ENCODE measurements at places on chromosomes 16 and 17.

GRCh38 chr16:66159987-66160386, 206.5 kb upstream of the CDH5 start:
- DNase-seq: no peak

- DNase-seq: no peak
These were observed 16.8 kb downstream of the ST6GALNAC2 start for GRCh38 chr17:76568811-76569221.

DNA sequence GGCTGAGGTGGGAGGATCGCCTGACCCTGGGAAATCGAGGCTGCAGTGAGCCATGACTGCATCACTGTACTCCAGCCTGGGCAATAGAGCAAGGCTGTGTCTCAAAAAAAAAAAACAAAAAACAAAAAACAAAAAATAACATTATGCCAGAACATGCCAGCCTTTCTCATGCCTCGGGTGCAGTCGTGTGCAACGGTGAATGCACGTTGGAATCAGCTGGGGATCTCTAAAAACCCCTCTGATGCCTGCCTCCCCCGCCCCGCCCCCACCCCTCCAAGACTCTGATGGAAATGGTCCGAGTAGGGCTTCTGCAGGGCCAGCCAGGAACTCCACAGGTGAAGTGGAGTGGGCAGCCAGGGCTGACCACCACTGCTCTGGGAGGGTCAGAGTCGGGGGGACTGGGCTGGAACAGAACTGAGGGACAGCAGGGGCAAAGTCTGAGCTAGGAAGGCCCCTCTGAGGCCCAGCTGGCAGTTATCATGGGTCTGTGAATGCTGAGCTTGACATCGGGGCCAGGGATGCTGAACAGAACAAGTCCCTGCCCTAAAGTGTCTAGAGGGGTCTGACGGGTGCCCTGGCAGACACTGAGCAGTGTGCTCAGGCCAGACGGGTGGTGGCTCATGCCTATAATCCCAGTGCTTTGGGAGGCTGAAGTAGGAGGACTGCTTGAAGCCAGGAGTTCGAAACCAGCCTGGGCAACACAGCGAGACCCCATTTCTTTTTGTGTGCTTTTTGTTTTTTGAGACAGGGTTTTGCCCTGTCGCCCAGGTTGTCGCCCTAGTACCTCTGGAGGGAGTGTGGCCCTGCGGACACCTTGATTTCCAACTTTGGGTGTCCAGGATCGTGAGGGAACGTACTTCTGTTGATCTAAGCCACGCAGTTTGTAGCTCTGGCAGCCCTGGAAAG, 193.4 kb upstream of the GSE1 start:
- no peak for DNase-seq

DNA sequence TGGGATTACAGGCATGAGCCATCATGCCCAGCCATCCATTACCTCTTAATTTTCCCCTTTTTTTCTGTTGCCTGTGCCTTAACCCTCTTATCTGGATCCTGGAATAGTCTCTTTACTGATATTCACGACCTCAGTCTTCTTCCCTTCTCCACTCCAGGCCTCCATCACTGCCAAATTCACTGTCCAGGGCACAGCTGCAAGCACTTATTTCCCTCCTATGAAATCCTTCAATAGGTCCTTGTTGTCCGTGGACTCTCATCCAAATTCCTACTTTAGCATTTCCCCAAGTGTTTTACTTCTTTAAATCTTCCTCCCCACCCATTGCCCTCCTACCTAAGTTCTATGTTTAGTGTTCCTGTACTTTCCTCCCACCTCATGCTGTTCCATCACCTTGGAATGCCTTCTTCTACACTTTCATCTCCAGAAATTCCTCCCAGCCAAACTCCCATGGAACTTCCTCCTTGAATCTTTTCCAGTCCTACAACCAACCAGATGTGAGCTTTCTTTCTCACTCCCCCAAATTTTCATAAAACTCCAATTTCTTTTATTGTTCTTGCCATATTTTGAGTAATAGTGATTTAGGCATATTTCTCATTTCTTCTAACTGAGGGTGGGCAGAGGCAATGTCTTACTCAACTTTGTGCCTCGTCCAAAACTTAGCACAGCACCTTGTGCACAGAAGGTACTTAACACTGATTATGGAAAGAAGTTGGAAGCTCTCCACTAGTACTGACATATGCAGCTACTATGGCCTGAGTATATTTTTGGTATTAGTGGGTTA, 35.3 kb downstream of the FAM20A start:
- DNase-seq: no peak

Data from RPMI8226 (cell line).